ENCODE measurements at places on chromosomes 4 and X.

- DNase-seq: no peak
Observed at GRCh38 chr4:150828159-150828558, 186.9 kb downstream of the LRBA start.

GRCh38 chr4:92658318-92658717 lies 354.6 kb downstream of the GRID2 start:
- no peak for DNase-seq

GRCh38 chr4:128310266-128310697 lies 22.7 kb upstream of the PGRMC2 start:
- DNase-seq: no peak

GRCh38 chrX:39499996-39500395 lies 597.8 kb downstream of the BCOR start:
- no peak for DNase-seq

GRCh38 chr4:189098932-189099696 lies 841.6 kb upstream of the FRG1 start:
- DNase-seq: no peak

- DNase-seq: no peak
Observed at GRCh38 chr4:153318696-153319320, 25.7 kb upstream of the MND1 start.

- no peak for DNase-seq
Observed at GRCh38 chrX:150094996-150095395, 156.7 kb upstream of the EOLA2 start.

- DNase-seq: no peak
Observed at GRCh38 chr4:141711211-141711610, 74.8 kb downstream of the IL15 start.

GRCh38 chrX:134026565-134027311 lies 41.3 kb upstream of the GPC3 start:
- DNase-seq: no peak

All from GOT3 (cell line).